ENCODE measurements at places on chromosomes 1 and 21.
A peak's percentile ranks its signal among the peaks of the same experiment; 100 is the strongest.

DNA sequence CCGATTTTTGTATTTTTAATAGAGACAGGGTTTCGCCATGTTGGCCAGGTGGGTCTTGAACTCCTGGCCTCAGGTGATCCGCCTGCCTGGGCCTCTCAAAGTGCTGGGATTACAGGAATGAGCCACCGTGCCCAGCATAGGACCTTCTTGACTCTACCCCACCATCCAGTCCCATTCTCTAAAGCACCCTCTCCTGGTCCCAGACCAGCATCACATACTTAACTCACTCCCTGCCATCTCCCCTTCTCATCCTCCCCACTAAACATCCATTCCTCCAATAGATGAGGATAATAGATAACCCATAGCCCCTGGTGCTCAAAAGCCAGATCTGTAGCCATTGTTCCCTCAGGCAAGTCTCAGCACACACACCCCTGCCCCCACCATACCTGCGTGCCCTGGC lies 2.1 kb downstream of the ENTREP3 start:
- H3K4me1 ChIP-seq, result peaks cover 18% of the 10 kb centered on the region
- H3K36me3 ChIP-seq, result peaks cover 12% of the 10 kb centered on the region
- H3K4me3 ChIP-seq, result no peak overlapping the region
- no peak overlapping the region for H3K27ac ChIP-seq
- no peak for DNase-seq

GRCh38 chr21:33443194-33443593 lies 36.6 kb downstream of the TMEM50B start:
- no peak overlapping the region for H3K27ac ChIP-seq
- DNase-seq, result no peak
- peaks cover 8% of the 10 kb centered on the region for H3K36me3 ChIP-seq
- H3K27me3 ChIP-seq, result no peaks in the 10 kb centered on the region
- H3K4me1 ChIP-seq, result no peaks in the 10 kb centered on the region

DNA sequence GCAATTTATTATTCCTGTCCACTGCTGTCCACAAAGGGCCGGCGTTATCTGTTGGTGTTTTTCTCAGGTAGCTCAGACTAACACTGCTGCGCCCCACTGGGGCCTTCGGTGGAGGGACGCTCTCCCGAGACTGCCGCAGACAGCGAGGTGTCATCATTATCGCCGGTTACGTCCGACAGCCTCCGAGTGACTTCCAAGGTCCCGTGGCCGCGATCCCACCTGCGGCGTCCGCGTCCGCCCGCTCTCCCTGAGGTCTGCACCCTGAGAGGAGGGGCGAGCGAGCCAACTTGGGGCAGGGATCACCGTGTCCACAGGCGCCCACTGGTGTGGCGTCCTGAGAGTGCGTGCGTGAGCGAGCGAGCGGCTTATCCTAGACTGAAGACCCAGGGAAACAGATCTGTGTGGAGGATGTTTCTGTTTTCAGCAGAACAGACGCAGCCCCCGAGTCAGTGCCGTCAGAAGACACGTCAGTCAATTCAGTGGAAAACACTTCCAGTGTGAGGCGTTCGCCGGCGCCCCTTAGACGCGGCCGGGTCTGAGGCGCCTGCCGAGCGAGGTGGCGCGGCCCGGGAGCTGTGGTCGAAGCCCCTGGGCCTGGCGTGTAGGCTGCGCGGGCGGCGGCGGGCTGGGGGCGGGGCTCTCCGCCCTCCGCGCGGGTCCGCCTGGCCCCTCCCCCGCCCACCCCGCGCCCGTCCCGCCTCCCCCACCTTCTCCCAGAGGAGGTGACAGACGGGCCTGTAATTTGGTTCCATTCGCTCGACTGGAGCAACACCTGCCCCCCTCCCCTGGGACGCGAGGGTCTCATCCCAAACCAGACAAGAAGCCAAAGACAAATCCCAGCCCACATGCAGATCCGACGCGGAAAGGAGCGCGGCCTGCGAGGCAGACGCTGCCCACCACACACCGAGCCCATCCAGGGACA lies 12.6 kb downstream of the NHLH2 start:
- no peak overlapping the region for H3K27ac ChIP-seq
- DNase-seq, result no peak
- peaks cover 54% of the 10 kb centered on the region for H3K27me3 ChIP-seq
- H3K4me3 ChIP-seq, result peak overlapping the region; percentile 39
- no peaks in the 10 kb centered on the region for H3K4me1 ChIP-seq

DNA sequence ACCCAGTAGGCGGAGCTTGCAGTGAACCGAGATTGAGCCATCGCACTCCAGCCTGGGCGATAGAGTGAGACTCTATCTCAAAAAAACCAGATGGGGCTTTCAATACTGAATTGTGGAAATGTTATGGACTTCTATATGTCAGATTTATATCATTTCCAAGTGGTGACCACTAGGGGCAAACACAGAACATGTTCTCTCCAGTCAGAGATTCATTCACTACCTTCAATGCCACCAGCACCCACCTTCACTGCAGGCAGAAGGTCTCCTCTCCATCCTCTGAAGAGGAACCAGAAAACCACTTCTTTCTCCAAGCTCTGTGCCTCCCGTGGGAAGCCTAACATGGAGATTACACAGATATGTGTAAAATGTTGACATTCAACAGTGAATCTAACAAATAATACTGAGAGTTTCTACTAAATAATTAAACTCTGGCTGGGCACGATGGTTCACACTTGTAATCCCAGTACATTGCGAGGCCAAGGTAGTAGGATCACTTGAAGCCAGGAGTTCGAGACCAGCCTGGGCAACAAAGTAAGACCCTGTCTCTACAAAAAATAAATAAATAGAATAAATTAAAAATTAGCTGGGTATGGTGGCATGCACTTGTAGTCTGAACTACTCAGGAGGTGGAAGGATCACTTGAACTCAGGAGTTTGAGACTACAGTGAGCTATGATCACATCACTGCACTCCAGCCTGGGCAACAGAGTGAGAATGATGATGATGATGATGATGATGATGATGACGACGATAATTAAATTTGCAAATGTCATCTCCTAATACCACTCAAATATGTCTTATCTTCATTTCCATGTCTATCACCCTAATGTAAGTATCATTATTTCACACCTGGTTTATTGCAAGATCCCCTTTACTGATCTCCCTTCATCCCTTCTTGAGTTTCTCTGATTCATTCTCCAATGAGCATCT lies 151.1 kb downstream of the ZNF281 start:
- DNase-seq, result no peak
- H3K27me3 ChIP-seq, result no peaks in the 10 kb centered on the region
- peaks cover 8% of the 10 kb centered on the region for H3K4me1 ChIP-seq
- H3K27ac ChIP-seq, result no peak overlapping the region
- no peak overlapping the region for H3K4me3 ChIP-seq
- no peaks in the 10 kb centered on the region for H3K36me3 ChIP-seq

- no peak overlapping the region for H3K4me3 ChIP-seq
- no peaks in the 10 kb centered on the region for H3K36me3 ChIP-seq
- no peaks in the 10 kb centered on the region for H3K4me1 ChIP-seq
- no peaks in the 10 kb centered on the region for H3K27me3 ChIP-seq
- no peak overlapping the region for H3K27ac ChIP-seq
- no peak for DNase-seq
Observed at GRCh38 chr1:198528364-198528763, 12.1 kb downstream of the ATP6V1G3 start.

Data from large intestine (tissue), 12 donors.